Osteocyte (in vitro differentiated cells): ENCODE measurements at places on chromosomes 3 and 15. TPM values are rescaled to one million over a fixed set of nuclear protein-coding genes. Genes with fewer than 3 reads are reported as not detected.

DNA sequence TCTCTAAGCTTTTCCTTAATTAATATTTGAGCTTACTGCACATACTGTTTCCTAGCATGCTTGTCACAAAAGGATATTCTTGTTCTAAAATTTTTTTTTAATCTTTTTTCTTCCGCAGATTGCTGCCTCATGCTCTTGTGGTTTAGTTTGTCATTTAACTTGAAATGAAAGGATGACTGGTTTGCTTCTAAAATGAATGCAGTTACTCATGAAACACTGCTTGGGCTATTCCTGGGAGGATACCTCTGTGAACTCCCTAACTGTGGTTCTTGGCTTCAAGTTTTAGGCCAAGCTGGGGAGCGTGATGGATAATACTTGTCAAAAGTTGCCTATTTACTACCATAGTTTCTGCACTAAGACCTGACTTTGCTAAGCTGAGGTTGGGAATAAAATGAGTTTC lies 64.0 kb downstream of the USP13 start:
- H3K4me1 ChIP-seq, result peaks cover 88% of the 10 kb centered on the region
- peaks cover 9% of the 10 kb centered on the region for H3K36me3 ChIP-seq
- no peak for DNase-seq

DNA sequence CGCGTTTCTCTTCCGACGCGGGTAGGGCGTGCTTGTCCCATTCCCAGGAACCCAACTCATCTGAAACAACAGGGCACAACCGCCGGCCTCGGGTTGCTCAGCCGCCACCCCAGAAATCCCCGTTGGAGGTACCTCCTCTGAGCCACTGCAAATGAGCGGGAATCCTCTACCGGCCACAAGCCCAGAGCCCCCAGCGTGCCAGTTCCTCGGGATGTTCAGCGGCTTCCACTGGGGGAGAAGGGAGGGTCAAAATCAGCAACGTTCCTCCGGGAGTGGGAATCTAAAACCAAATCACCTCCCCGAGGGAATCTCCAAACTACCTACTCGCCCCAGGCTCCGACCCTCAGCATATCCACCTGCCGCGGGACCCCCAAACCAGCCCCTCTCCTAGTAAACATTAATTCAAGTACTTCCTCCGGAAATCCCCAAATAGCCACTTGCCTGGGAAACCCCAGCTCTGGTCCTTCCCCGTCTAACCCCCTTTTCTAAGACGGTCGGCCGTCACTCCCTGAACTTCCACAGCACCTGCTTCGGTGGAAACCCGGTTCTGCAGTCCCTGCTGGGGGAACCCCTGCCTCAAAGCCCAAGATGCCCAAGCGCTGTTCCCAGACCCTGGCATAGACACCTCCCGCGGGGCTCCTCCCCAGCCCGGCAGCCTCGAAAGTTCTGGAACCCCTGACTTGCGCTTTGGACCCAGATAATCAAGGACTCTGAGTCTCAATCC lies 887 bp downstream of the OXTR start:
- peak overlapping the region; percentile 42 for H3K27ac ChIP-seq
- peak; percentile 72 for DNase-seq
- H3K27me3 ChIP-seq, result no peaks in the 10 kb centered on the region
- peak overlapping the region; percentile 83 for H3K4me3 ChIP-seq
- peaks cover 5% of the 10 kb centered on the region for H3K36me3 ChIP-seq

The DUOXA2 gene
- total RNA-seq, result not detected in 2 replicates

GRCh38 chr3:197750858-197751737 lies 1.4 kb downstream of the FYTTD1 start:
- peak overlapping the region; percentile 95 for H3K27ac ChIP-seq
- no peaks in the 10 kb centered on the region for H3K36me3 ChIP-seq
- H3K27me3 ChIP-seq, result no peaks in the 10 kb centered on the region
- DNase-seq, result no peak

The P2RY14 gene
- not detected in 2 replicates for total RNA-seq

DNA sequence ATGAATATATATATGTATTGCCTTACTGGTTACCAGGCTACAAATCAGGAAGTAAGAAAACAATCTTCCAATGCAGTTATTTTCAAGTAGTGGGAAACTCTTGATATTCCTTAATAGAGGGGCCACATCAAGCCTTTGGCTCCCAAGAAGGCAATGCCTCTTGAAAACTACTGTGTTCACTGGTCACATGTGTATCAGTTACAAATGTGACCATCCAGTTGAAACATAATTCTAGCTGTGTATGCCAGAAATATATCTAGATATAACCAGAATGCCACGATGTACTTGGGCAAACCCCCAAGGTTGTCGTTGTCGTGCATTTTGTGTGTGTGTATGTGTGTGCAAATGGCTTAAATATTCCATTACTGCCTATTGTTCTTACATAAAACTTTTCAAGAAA lies 200.8 kb downstream of the SUCLG2 start:
- H3K27ac ChIP-seq, result no peak overlapping the region
- no peaks in the 10 kb centered on the region for H3K36me3 ChIP-seq
- no peak overlapping the region for H3K4me3 ChIP-seq
- no peak for DNase-seq
- peaks cover 9% of the 10 kb centered on the region for H3K4me1 ChIP-seq

DNA sequence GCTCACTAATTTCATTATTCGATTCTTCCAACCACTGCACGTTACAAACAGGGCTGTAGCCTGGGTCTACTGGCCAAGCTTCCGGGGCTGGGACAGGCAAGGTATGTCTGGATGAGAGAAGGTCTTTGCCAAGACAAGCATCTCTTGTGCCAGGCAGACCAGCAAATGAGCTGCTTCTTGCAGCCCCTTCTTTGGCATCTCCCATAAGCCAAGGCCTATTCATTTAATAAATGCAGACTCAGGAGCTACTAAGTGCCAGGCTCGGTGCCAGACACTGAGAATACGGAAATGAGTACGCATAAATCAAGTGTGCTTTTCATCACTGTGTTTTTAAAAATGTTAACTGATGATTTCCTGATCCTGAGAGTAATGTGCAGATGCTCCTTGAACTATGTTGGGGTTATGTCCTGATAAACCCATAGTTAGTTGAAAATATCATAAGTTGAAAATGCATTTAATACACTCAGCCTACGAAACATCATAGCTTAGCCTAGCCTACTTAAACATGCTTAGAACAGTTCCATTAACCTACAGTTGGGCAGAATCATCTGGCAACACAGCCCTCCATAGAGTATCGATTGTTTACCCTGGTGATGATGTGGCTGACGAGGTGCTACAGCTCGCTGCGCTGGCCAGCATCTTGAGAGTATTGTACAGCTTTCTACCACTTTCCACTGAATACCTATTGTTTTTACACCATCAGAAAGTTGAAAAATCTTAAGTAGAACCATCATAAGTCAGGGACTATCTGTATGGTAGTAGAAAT lies 135.0 kb upstream of the CTDSPL start:
- no peak for DNase-seq
- H3K27ac ChIP-seq, result no peak overlapping the region
- H3K27me3 ChIP-seq, result peaks cover 21% of the 10 kb centered on the region
- H3K4me1 ChIP-seq, result peaks cover 4% of the 10 kb centered on the region
- H3K4me3 ChIP-seq, result no peak overlapping the region
